ENCODE measurements at places on chromosomes 4 and X.

DNA sequence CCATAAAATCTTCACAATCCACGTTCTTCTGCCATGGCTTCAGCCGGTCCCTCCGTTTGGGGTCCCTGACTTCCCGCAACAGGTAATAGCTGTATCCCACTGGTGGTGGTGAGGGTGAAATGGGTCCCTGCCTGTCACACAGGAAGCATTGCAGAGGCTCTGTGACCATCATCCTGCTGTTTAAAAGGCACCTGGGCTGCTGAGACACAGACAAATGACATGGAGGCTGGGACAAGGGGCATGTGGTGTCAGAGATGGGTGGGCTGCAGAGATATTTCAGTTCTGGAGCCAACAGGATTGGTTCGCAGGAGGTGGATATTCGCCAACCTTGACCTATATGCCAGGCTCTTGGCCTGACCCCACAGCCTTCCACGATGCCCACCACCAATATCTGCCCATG is 82.1 kb downstream of the JAKMIP1 start:
- DNase-seq = no peak

GRCh38 chr4:169070071-169070894 is 60.2 kb upstream of the CBR4 start:
- no peak for DNase-seq

- DNase-seq = no peak
These were observed 1.2 kb downstream of the TMEM255A start for GRCh38 chrX:120309873-120310705.

DNA sequence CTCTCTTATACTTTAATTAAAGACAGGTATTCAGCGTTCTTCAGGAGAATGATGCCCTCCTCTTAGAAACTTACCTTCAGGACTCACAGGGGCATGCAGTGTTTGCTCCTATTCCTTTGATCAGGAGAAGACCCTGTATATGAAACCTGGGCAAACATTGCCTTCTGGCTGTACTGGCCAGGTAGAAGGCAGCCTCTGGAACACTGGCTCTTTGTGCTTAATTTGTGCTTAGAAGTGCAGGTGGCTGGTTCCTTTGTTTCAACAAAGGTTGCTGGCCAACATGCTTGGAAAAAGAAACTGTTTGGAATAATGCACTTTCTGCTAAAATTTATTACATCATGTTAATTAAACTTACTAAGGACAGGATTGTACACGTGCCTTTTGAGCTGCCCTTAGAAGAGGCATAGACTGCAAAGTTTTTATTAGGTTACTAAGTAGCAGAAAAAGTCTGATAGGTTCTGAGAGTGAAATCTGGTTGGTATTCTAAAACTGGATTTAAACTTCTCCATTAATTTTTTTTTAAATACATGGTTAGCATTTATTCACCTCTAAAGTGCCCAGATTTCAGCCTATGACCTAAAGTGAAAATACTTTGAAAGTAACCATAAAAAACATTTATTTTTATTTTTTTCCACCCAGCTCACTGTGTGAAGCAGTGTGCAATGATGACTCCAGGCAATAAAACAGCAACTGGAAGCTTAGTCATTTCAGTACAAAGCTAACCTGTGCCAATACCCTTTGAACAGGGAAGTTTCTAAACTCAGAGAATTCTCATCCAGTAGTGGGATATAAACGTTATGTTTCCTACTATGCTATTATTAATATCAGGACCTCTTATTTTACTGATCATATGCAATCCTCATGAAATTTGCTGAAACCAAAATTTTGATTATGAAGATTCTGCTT is 11.3 kb downstream of the RASSF6 start:
- no peak for DNase-seq

- DNase-seq = no peak
These were observed 4.0 kb downstream of the TCEAL2 start for GRCh38 chrX:102129473-102129872.

GRCh38 chr4:2570551-2571222 is 34.2 kb downstream of the FAM193A start:
- peak; percentile 33 for DNase-seq

- DNase-seq = no peak
These were observed 268.6 kb upstream of the VCX start for GRCh38 chrX:7574325-7574724.

- no peak for DNase-seq
These were observed 94.8 kb downstream of the ADGRL3 start for GRCh38 chr4:61294936-61295335.

DNA sequence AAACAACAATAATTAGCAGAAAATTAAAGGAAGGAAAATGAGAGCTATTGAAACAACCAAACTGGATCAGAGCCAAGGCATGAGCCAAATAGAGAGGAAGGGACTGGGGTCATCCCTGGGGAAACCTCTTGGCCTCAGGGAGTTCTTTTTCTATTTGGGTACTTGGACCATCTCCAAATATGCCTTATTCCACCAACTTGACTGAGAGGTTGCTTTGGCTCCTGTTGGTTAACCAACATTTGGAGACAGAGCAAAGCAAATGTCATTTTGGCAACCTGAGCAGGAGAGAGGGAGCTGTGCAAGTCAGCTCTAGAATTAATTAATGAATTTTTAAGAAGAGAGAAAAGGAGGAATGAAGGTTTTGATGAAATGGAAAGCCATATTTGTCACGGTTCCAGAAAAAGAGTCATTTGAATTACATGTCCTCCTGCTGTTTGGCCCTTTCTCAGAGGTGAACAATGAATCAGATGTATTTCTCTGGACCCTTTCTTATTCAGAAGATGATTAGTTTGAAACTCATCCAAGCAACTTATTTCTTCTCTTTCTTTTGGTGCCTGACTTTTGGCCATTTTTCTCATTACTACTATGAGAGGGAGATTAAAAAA is 119.1 kb downstream of the CNKSR2 start:
- no peak for DNase-seq

DNA sequence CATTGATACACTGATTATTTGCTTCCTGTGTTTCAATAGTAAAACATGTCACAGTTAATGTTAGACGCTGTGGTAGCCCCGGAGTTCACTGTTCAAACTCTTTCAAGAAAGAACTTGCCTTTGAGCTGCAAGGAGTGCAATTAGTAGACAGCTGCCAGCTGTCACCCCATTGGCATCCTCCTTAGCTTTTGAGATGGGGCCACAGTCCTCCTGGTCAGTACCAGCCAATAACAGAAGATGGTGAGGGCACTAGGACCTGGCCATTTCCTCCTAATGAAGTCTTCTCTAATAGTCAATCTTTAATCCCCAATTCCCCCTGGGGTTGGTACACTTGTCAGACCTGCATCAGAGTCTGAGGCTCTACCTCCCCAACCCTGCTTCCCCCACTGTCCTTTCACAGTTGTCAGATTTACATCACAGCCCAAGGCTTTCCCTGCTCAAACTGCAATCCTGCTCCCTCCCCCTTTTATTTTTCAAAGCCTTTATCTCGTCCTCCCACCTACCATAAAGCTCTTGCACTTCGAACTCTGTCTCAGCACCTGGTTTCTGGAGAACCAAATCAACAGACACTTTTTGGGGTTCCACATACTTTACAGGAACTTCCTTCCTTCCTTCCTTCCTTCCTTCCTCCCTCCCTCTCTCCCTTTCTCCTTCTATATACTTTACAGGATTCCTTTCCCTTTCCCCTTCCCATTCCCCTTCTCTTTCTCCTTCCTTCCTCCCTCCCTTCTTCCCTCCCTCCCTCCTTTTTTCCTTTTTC is 182.0 kb downstream of the RASL11B start:
- no peak for DNase-seq

DNA sequence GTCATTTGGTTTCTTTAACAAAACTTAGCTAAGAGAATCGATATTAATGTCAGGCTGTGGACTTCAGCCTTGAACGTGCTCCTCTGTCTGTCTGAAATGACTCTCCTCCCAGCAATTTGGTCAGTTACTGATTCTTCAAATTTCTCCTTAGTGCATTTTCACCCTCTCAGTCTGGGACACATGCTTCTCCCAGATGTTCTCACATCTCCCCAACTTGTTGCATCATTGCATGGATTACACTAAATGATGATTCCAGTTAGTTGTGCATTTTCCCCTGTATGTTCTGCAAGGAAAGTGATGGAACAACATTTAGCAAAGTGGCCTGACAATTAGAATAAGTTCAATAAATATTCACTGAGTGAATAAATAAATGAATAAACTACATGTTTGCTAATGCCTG is 94.4 kb downstream of the NLGN4X start:
- DNase-seq = no peak

DNA sequence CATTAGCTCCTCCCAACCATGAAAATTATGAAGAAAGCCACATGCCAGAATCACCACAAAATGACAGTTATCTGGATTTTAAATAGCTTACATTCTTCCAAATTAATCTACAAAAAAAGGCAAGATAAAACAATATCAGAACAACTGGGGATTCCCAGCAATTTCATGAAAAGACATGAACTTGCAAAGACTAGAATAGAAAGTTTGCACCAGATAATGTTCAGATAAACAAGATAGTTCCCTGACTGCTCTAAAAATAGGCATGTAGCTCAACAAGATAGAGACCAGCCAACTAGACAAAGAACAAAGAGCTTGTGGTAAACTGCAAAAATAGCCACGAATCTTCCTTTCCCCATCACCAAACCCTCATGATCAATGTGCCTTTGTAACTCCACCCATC is 30.3 kb upstream of the DDX53 start:
- DNase-seq = no peak

DNA sequence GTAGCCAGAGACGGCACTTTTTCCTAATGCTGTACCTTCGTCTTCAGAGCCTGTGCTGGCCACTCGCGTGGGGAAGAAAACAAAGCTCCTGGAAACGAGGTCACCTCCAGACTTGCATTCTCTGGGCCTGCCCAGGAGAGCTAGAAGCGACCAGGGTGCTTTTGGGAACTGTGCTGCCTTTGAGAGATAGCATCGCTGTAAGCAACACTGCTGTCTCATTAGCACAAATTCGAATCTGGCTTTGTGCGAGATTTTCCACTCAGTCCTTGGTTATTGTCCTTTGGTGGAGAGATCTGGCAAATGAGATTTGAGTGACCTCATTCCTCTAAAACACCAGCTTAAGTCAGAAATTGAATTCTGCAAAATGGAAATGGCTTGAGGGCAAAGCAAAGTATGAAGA is 66.1 kb upstream of the TLR3 start:
- no peak for DNase-seq

GRCh38 chr4:167903291-167903721 is 189.0 kb upstream of the ANXA10 start:
- no peak for DNase-seq

DNA sequence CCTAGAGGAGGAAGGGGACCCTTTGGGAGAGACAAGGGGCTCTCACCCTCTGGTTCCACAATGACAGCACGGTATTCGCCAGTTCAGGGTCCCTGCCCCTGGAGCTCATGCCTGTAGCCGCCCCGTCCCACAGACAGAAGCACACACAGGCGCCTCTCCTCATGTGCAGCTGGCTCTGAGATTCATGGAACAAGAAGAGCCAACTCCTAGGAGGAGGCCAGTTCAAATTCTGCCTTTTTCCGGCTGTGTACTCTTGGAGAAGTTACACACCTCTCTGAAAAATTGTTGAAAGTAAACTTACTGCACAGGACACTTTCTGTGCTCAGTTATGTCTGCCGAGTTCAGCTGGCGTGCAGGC is 15.3 kb downstream of the BLOC1S4 start:
- DNase-seq = no peak

DNA sequence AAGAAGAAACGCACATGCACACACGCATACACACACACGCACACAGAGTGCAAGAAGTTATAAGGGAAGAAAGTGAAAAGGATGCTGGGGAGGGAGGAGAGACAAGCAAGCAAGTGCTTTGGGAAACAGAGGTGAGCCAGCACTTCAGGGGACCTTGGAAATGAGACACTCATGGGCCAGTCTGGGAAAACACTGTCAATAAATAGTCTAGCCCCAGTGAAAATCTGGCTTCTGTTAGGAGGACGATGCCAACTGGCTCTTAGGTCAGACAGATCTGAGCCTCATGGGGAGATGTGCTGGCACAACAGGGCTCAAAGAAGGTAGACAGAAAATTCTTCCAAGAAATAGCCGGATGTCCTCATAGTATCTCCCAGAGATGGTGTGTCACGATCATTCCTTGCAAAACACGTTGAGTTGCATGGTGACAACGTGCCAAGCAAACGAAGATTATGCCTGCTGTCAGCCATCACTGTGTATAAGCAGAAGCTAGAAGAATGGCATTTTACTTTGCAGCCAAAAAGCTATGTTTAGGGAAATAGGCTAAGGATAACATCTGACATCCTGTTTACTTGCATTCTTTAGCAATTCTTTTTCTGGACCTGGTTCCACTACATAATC is 557 bp upstream of the ARHGEF6 start:
- no peak for DNase-seq

DNA sequence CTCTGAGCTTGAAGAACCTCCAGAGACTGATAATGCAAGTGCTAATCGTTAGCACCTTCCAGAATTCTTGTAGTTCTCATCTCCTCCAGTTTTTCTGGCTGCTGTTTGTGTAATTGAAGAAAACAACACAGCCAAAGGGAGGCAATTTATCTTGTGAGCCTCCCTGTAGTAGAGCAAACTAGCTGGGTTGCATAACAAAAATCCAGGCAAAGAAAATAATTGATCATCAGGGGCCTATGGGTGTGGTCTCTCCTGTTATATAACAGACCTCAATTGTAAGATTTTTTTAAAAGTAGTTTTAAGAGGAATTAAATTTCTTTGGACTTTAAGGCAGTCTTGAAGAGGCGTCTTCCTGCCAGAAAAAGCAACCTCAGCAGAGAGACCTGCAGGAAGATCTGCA is 817.0 kb downstream of the CENPC start:
- no peak for DNase-seq

DNA sequence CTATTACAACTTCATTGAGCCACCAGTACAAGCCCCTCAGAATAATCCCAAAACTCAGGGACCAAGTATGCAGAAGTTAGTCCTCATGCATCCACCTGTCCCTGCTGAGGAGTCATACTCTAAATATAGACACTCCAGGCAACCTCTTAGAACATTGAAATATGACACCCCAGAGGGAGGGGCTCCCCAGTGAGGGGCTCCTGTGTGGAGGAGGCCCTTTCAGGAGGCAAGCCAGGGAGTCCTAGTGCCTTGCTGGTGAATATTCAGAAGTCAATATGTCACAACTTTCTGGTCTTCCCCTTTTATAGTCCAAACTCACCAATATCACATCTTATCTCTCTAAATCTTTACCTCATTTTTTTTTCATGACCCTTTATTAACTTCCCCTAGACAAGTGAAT is 1.6 kb upstream of the ARMCX6 start:
- no peak for DNase-seq

DNA sequence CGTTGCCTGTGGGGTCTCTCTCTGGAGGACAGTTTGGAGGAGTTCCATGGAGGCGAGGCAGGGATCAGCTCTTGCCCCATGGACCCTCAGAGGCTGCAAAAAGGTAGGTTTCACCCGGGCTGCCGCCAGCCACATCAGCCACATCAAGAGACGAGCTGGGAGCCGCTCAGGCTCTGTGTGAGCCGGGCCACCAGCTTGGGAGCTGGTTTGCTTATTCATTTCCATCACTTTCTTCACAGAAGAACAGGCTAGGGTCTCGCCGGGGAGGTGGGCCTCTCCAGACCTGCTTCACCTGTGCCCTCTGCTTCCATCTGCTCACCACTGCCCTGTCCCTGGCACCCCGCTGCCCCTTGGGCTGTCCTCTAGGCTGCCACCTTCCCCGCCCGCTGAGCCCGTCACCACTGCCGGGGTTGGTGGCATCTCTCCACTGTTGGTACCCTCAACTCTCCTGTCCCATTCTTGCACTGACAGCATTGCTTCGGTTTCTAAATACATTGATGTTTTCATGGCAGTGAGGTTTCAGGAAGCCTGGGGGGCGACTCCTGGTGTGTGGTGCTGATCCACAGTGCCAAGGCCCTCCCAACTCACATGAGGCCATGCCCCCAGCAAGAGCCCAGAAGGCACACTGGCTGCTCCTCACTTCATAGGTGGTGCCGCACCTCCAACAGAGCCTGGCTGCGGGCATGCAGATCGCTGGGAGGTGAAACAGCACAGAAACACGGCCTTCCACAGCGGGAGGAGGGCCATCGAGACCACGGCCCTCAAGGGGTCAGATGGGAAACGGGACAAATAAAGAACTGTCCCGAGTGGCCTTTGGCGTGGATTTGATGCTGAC is 4.5 kb upstream of the TREX2 start:
- no peak for DNase-seq

All from activated CD4-positive, alpha-beta T cell treated with anti-CD3 and anti-CD28 coated beads for 24 hours (primary cell).